ENCODE measurements at places on chromosomes 13 and 19. TPM values are rescaled to one million over a fixed set of nuclear protein-coding genes. Genes with fewer than 3 reads are reported as not detected.

GRCh38 chr19:16076958-16077611 is 790 bp downstream of the TPM4 start:
- DNase-seq = no peak

DNA sequence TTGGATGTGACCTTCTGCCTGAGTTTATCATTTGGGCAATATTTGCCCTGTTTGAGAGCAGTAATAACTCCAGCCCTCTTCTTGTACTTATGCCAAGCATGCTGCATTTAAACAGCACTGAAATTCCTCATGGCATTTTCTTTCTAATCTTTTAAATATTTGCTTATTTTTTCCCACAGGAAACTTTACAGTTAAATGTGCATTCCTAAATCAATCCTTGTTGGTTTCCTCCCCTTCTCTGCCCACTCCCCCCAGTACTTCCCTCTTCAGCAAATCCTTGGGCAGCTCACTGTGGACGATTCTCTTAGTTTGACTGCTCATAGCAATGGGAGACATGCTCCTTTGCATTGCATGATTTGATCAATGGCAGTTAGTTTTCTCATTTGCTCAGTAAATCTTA is 68.7 kb downstream of the RAP2A start:
- no peak for DNase-seq

DNA sequence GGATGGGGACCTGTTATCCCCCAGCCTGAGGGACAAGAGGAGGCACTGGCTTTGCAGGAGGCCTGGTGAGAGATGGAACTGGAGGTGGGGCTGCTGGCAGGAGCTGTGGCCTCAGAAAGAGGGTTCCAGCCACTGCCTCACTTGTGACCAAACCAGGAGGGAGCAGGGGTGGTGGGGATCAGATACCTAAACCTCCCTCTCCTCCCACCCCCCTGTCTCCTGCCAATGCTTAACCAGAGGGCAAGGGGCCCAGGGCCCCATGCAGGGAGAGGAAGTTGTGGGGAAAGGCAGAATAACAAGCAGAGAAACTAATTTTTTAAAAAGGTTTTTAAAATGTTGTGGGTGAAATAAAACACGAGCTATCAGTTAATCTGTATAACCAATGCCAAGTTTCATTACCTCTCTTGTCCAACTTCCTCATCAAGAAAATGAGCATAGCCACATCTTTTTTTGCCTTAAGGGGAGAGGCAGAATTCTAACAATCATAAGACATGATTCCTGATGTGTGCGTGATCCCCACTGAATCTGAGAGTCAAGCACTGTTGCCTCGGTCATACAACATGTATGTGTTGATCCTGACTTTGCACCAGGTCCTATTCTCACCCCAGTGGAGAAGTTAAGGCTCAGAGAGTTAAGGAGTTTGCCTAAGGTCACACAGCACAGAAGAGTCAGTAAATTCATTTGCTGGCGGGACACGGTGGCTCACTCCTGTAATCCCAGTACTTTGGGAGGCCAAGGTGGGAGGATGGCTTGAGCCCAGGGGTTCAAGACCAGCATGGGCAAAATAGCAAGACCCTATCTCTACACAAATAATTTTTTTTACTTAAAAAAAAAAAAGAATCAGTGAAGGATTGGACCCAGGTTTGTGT is 12.9 kb downstream of the FXYD5 start:
- no peak for DNase-seq

DNA sequence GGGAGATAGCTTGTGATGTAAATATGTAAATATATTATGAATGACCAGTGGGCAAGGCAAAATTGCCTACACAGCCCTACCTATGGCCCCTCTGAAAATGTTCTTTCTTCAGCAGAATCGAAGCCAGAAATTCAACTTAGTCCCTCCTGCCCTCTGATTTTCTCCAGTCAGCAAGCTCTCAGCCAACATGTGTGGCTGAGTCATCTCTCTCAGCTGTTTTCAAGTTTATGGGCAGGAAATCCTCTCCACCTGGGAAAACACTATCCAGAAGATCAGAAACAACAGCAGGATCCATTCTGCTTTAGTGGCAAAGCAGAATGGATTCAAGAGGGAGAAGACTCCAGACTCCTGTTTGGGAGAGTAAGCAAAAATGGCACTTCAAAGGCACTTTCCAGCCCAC is 8.9 kb upstream of the ZNF527 start:
- DNase-seq = no peak

- no peak for DNase-seq
Measured at GRCh38 chr13:51681037-51681678, 96.9 kb downstream of the WDFY2 start.

- DNase-seq = no peak
Measured at GRCh38 chr13:51829568-51829899, 15.4 kb downstream of the TMEM272 start.

DNA sequence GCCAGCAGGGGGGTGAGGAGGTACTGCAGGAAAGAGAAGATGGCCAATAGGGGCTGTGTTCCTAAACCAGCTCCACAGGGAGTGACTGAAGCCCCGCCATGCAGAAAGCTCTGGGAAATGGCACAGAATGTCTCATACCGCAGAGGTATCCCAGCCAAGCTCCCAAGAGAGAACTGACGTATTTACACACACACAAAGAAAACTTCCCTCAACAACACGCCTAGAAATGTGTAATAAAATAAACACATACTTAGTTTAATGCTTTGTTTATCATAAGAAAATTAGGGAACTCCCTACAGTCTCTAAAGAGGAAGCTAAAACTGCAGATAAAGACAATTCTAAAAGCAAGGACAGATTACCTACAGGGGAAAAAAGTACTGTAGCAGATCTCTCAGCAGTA is 40.0 kb downstream of the ESD start:
- no peak for DNase-seq

DNA sequence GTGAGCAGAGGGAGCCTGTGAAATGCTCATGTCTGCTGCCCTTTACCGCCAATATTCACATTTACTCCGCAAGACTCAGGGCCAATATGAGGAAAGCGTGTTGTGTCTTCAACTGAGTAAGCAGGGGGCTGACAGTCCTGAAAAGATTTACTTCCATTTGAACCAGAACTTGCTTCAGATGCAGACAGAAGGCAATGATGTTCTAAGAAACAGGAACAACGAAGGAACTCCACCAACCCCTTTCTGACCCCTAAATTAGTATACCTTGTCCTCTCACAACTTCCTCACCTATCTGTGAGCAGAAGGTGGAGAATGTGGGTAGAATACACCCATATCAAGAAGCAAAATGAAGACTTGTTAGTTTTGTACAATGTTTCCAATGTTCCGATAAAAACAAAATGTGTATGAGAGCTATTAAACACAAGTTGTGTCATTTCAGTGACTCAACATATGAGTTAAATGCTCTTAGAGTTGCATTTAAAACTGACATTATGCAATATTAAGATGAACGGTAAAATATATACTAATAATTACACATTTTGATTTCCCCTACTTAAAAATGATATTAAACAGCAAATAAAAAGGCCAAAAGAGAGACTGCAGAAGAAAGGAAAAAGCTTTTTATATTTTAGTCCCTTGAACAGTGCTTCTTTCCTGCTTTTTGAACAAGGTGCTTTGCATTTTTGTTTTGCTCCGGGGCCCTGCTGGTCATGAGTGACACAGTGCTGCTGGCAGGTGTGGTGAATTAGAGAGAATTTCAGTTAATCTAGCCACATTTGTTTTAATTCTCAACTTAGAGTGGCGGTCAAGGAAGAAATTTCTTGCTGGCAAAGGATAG is 16.0 kb downstream of the TMEM272 start:
- DNase-seq = no peak

- no peak for DNase-seq
Measured at GRCh38 chr19:33196446-33197193, 2.5 kb downstream of the LRP3 start.

DNA sequence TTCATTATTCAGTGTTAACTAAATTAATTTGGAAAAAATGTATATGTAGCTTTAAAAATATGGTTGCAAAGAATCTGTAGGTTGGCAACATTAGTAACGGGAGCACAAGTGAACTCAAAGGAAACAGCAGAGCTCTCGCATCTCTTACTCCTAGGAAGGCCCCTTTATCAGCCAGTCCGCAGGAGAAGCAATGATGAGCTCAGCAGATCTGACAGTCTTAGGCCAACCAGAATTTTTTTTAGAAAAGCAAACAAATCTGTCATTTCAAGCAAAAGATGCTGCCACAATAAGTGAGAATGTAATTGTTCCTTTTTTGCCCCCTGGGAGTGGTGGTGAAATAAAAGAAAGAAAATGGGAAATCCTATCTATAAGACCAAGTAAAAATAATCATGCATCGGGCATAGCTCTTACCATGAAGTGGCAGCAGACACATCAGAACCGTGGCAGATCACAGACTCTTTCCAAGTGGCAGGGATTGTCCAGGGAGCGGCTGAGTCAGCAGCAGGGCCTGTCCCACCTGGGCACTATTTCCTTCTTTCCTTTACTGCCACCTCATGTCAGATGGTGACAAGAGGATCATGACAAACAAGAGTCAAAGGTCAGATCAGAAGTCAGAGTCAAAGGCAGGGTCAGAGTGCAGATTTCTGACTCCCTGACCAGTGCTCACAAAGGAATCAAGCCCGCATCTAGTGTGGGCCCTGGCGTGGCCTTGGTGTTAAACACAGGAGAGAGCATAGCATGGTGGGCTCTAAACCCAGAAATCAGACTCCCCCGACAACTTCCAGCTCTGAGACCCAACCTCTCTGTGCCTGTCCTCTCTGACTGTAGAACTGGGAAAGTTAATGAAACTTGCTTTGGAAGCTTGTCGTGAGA is 84.0 kb upstream of the MTIF3 start:
- no peak for DNase-seq

DNA sequence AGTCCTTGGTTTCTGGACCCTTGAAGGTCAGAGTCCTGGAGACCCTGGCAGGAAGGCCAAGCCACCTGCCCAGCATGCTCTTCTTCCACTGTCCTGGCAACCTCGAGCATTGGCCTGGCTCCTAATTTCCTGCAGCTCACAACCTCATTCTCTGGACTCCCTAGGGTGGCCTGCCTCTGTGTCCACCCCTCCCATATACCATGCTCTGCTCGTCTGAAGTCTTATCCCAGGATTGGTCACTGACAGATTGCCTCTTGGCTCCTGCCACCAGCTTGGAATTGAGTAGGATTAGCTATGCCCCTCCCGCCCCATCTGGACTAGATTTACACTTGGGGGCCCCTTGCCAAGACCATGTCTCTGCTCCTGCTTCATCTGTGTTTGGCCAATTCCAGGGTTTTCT is 17.1 kb upstream of the WASF3 start:
- DNase-seq = no peak

DNA sequence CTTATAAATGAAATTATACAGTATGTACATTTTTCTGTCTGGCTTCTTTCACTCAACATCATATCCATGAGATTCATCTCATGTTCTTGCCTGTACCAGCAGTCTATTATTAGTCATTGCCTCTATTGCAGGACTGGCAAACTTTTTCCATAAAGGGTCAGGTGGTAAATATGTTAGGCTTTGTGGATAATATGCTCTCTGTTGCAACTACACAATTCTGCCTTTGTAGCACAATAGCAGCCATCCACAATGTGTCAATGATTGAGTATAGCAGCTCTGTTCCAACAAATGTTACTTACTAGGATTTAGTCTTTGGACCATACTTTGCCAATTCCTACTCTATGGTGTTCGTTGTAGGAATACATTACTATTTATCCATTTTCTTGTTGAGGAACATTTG is 304.4 kb downstream of the DCT start:
- no peak for DNase-seq

DNA sequence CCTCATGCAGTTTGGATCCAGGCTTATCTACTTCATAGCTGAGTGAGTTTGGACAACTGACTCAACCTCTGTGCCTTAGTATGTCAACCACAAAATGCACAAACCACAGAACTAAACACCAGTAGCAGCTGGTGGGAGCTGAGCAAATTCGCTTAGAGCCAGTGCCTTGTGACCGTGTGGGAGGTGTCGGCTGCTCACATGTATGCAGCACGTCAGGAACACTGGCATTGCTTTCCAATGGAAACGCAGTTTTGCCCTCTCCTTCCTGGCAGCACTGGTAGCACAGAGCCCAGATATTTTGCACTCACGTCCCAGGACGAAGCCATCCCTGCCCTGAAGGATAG is 8.3 kb upstream of the NTN5 start:
- DNase-seq = no peak

- no peak for DNase-seq
Measured at GRCh38 chr13:95814495-95814894, 137.6 kb downstream of the DNAJC3 start.

DNA sequence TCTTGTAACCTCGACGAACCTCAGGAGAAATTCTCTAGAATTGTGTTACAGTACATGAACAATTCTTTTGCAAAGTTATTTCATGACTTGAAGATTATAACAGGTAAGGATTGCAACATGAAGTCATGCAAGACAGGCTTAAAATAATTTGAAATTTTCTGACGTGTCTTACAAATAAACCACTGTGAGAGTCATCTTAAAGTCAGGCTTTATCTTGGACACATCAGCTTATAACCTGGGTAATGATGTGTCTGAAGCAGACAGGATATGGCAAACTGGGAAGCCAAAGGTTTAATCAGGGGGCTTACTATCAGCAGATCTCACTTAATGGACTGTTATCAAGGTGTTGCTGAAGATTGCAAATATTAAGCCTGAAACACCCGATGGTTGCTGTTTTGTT is 407.8 kb downstream of the KLF5 start:
- DNase-seq = no peak

GRCh38 chr13:110382229-110382628 is 75.1 kb downstream of the COL4A2 start:
- no peak for DNase-seq

DNA sequence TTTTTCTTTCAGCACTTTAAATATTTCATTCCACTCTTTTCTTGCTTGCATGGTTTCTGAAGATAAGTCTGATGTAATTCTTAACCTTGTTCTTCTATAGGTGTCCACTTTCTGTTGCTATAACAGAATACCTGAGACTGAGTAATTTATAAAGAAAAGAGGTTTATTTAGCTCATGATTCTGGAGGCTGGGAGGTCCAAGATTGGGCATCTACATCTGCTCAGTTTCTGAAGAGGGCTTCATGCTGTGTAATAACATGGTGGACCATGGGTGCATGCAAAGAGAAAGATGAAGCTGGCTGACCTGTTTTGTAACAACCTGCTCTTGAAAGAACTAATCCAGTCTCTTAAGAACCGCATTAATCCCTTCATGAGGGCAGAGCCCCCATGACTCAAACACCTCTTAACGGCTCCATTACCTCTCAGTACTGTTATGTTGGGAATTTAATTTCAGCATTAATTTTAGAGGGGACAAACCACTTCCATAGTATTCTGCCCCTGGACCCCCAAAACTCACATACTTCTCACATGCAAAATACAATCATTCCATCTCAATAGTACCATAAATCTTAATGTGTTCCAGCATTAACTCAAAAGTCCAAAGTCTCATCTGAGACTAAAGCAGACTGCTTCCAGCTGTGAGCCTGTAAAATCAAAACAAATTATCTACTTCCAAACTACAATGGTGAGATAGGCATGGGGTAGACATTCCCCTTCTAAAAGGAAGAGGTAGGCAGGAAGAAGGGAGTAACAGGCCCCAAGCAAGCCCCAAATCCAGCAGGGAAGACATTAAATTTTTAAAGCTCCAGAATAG is 9.6 kb upstream of the FGF9 start:
- no peak for DNase-seq

Gene NXNL1
- not detected for total RNA-seq

Gene MISP3
- 0.39 TPM for total RNA-seq

Gene FLT1
- not detected for total RNA-seq

Gene LYPD3
- 0.89 TPM for total RNA-seq

Gene LRRC63
- 0.37 TPM for total RNA-seq

Gene ELSPBP1
- not detected for total RNA-seq

Gene TNFRSF19
- total RNA-seq = 74.8 TPM

Gene CGB5
- not detected for total RNA-seq

Gene LMTK3
- 3.3 TPM for total RNA-seq

Gene KLK1
- total RNA-seq = 0.44 TPM

Gene AKAP8
- total RNA-seq = 43.1 TPM

All from neural crest cell (in vitro differentiated cells).